Placental epithelial cell (primary cell): ENCODE measurements at places on chromosomes 2 and 18. TPM values are rescaled to one million over a fixed set of nuclear protein-coding genes. Genes with fewer than 3 reads are reported as not detected.

STK36 gene
- 31.4 and 34.3 TPM in 2 replicates for total RNA-seq

STEAP3 gene
- 0.39 and 5.2 TPM in 2 replicates for total RNA-seq

TMEM169 gene
- total RNA-seq, result 0.39 TPM in 1 of 2 replicates, not detected in the other

CTDSP1 gene
- 77.3 and 130 TPM in 2 replicates for total RNA-seq

STARD6 gene
- total RNA-seq, result not detected in 2 replicates

DSG4 gene
- total RNA-seq, result not detected in 2 replicates

ZNF892 gene
- total RNA-seq, result 18.5 and 20.7 TPM in 2 replicates

SERPINB4 gene
- not detected in 2 replicates for total RNA-seq

CCDC148 gene
- total RNA-seq, result 0.11 TPM in 1 of 2 replicates, not detected in the other

SERPINB11 gene
- total RNA-seq, result not detected in 2 replicates

IFIH1 gene
- total RNA-seq, result 1.8 and 2.0 TPM in 2 replicates

CNDP1 gene
- total RNA-seq, result not detected in 2 replicates

CHST10 gene
- 9.0 and 9.1 TPM in 2 replicates for total RNA-seq

TLX2 gene
- not detected in 2 replicates for total RNA-seq

SERPINB2 gene
- 0.98 and 4.7 TPM in 2 replicates for total RNA-seq

GAREM1 gene
- total RNA-seq, result 8.9 and 11.0 TPM in 2 replicates

RNU2-63P gene
- 800 TPM in 1 of 2 replicates, not detected in the other for total RNA-seq

PSMG2 gene
- 71.7 and 81.3 TPM in 2 replicates for total RNA-seq

CXCR2 gene
- not detected in 2 replicates for total RNA-seq

PHLPP1 gene
- total RNA-seq, result 6.6 and 8.6 TPM in 2 replicates

CNRIP1 gene
- under 0.01 TPM in 1 of 2 replicates, not detected in the other for total RNA-seq

HDHD2 gene
- total RNA-seq, result 10.5 and 11.0 TPM in 2 replicates

GULP1 gene
- 38.0 and 71.5 TPM in 2 replicates for total RNA-seq

CIDEA gene
- not detected in 2 replicates for total RNA-seq

ARHGAP15 gene
- not detected in 2 replicates for total RNA-seq

ZNF521 gene
- 3.0 and 7.9 TPM in 2 replicates for total RNA-seq

EMX1 gene
- 0.39 and 0.43 TPM in 2 replicates for total RNA-seq

STAT4 gene
- 5.1 and 12.3 TPM in 2 replicates for total RNA-seq

ERMN gene
- not detected in 2 replicates for total RNA-seq

CLHC1 gene
- 8.1 and 9.8 TPM in 2 replicates for total RNA-seq

VPS54 gene
- total RNA-seq, result 24.7 and 26.9 TPM in 2 replicates

TEKT4 gene
- total RNA-seq, result not detected in 2 replicates

MEIS1 gene
- total RNA-seq, result 22.9 and 47.9 TPM in 2 replicates

FABP1 gene
- total RNA-seq, result not detected in 2 replicates

DTNA gene
- 0.11 and 0.39 TPM in 2 replicates for total RNA-seq

TPO gene
- total RNA-seq, result not detected in 2 replicates
